CD4-positive, CD25-positive, alpha-beta regulatory T cell (primary cell): ENCODE measurements at places on chromosomes 7 and 10. TPM values are rescaled to one million over a fixed set of nuclear protein-coding genes. Genes with fewer than 3 reads are reported as not detected.

GRCh38 chr7:97480772-97481390 is 251.0 kb upstream of the TAC1 start:
- no peak for DNase-seq

- DNase-seq, result no peak
Measured at GRCh38 chr10:31709476-31709875, 219.2 kb downstream of the ARHGAP12 start.

GRCh38 chr7:87505557-87506245 is 30.2 kb upstream of the ABCB4 start:
- no peak for DNase-seq

DNA sequence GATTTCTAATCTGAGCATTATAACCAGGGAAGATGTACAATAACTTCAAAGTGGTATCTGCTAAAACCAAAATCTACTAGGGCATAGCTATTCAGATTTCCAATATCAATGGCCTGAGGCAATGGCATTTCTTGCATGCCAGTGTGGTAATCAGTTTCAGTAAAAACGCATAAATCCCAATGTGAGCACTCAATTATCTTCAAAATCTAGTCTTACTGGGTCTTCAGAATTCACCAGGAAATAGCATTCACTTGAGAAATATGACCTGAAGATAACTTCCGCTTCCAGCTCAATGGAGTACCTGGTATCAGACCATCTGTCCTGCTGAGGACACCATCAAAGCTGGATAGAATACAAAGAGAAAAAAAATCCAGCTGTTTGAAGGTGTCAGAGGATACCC is 72.4 kb downstream of the TRIL start:
- DNase-seq, result no peak

The IRF5 gene
- 13.5 TPM for total RNA-seq

The FGF8 gene
- total RNA-seq, result not detected

DNA sequence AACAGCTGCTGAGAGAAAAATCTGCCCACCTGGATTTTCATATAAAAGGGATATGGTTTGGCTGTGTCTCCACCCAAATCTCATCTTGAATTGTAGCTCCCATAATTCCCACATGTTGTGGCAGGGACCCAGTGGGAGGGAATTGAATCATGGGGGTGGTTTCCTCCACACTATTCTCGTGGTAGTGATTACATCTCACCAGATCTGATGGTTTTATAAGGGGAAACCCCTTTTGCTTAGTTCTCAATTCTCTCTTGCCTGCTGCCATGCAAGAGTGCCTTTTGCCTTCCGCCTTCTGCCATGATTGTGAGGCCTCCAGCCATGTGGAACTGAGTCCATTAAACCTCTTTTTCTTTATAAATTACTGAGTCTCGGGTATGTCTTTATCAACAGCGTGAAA is 20.8 kb upstream of the MKI67 start:
- DNase-seq, result no peak

DNA sequence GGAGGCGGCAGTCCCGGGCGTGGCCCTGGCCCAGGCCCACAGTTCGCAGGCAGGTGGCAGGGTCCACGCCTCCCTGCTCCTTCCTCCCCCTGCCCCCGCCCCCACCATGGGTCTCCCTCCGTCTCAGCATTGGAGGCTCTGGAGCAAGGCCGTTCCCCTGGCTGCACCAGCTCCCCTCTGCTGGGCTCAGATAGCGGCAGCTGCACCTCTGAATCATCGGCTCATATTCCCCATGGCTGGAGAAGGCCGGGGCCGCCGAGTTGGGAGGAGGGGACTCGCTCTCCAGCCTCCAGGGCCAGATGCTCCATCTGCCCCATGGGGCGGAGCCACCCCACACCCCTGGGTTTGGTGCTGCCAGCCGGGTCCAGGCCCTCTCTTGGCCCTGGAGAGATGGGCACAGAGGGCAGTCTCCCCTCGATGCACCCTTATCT is 145.0 kb downstream of the ELFN1 start:
- no peak for DNase-seq

- DNase-seq, result no peak
Measured at GRCh38 chr10:5064656-5065055, 29.6 kb upstream of the AKR1C3 start.

The MYO1G gene
- 427 TPM for total RNA-seq

DNA sequence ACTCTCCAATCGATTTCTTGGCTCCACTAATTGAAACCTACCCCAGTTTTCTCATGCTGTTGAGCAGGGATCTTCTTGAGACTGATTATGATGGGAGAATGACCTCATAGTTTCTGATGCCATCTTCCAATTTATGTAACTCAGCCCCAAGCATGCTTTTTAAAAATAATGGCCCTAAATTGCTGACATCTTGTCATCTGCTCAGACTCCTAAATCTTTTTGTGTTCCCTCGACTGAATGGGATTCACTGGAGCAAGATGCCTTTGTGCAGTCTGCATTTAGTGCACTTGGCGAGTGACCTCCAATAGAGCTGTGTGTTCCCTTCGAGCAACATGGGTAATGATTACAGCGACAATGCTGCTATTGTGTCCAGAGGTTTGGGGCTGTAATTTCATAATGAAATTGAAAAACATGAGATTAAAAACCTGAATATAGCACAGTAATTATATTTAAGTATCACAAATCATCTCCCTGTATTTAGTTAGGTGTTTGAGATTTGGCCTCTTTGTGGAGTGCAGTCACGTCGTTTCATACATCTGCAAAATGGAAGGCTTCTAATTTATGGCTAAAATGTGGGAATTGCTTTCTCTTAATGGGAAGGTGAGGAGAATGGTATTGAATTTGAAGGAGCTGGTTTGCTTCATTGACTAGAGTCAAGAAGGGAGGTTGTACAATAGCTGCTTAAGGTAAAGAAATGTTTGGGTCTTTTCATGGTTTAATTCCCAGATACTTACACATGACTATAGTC is 192.9 kb downstream of the AUTS2 start:
- no peak for DNase-seq

The PLXNA4 gene
- 0.27 TPM for total RNA-seq

GRCh38 chr7:11060893-11061292 is 87.2 kb downstream of the PHF14 start:
- no peak for DNase-seq

DNA sequence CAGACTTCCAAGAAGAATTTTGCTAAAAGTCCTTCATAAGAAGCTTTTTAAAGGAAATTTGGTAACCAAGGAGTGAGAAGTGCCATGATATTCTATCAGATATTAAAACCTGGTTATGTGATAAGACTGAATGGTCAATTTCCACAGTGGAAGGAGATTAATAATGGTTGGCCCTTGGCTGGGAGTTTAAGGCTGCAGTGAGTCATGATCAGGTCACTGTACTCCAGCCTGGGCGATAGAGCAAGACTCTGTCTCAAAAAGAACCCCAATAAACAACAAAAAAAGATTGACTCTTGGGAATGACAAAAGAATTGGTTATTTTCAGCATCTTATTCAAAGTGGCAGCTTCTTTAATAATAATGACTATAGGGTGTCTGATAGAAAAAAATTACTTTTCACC is 37.2 kb downstream of the EXOC4 start:
- DNase-seq, result no peak

GRCh38 chr7:36625247-36625646 is 99.0 kb downstream of the AOAH start:
- no peak for DNase-seq

The ZNF467 gene
- total RNA-seq, result 1.1 TPM

- DNase-seq, result peak; percentile 58
Measured at GRCh38 chr10:103661198-103661950, 167.9 kb downstream of the NEURL1 start.

- no peak for DNase-seq
Measured at GRCh38 chr7:38306914-38307313, 33.5 kb upstream of the TARP start.

The AQP1 gene
- total RNA-seq, result 0.20 TPM

GRCh38 chr10:122054048-122055025 is 65.4 kb downstream of the TACC2 start:
- DNase-seq, result no peak

DNA sequence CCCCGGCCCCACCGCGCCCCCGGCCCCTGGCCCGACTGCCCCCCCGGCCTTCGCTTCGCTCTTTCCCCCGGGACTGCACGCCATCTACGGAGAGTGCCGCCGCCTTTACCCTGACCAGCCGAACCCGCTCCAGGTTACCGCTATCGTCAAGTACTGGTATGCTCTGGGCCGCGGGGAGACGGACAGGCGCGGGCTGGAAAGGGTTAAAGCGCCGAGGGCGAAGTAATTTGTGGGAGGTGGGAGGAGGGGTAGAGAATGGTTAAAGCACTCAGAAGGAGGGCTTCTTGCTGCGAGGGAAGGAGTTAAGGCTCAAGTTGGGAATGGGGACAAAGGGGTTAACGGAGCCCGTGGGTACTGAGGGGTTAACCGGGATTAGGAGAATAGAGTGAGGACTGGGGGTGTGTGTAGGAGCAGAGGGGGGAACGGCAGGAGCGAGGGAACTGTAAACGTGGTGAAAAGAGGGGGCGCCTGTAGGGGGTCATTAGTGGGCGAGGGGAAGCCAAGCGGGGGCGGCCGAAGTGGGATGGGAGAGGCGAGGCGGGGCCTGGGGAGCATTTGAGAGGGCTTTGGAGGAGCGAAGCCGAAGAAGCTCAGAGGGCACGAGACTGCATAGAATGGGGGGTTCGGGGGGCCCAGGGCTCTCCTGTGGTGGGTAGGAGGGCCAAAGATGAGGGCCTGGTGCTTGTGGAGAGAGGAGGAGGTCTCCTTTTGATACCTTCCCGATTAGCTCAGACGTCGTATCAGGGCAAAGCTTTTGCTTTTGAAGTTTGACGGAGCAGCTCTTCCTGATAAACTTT is 605 bp downstream of the SUFU start:
- DNase-seq, result peak; percentile 5

The AGBL3 gene
- total RNA-seq, result 1.0 TPM

The LIPF gene
- not detected for total RNA-seq

DNA sequence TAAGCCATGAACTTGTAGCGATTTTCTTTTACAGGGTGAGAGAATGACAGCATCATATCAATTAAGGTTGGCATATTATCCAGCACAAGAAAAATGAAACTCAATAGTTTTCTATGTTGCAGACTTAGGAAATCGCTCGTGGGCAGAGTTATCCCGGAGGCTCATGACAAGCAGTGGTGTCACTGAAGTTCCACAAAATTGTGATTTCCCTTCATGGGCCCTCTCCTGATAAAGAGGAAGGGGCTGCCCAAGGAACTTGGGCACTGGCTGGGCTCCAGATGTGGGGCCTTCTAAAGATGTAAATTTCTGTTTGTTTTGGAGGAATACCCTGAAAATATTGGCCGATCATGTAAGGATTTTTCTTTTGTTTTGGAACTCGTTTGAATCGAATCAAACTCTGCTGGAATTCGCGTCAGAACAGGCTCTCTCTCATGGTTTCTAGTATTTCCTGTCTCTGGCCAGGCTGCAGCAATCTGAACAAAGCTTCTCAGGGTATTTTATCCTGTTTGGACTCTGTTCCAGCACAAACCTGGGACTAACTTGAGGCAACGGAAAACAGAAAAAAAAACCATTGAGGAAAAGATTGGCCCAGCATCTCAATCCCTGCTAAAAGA is 340.6 kb upstream of the NRP1 start:
- DNase-seq, result no peak

GRCh38 chr10:63268149-63268797 is 135.1 kb downstream of the NRBF2 start:
- DNase-seq, result no peak

GRCh38 chr7:17661982-17662585 is 278.2 kb downstream of the SNX13 start:
- DNase-seq, result no peak

GRCh38 chr10:91103384-91104192 is 116.9 kb upstream of the PCGF5 start:
- DNase-seq, result no peak

DNA sequence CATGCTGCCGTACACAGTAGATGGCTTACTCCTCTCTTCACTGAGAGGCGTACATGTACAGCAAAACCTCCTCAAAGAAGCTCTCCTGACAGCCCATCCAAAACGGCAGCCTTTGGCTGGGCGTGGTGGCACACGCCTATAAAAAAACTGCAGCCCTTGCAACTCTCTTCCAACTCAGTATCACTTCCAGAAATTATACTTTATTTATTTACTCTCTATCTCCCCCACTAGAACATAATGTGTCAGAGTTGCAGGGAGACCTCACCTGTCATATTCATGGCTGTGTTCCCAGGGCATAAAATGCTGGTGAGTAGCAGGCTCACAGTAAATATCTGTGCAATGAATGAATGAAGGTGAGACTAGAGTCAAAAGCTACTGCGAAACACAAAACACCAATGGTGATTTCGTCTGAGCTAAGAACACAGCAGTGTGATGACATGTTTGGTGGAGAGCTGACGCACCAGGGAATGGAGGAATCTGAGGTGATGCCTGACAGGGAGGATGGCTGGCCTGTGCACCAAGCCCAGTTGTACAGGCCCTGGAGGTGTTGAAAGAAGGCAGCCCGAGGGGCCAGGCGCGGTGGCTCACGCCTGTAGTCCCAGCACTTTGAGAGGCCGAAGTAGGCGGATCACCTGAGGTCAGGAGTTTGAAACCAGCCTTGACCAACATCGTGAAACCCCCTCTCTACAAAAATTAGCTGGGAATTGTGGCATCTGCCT is 55.3 kb downstream of the COBL start:
- no peak for DNase-seq

DNA sequence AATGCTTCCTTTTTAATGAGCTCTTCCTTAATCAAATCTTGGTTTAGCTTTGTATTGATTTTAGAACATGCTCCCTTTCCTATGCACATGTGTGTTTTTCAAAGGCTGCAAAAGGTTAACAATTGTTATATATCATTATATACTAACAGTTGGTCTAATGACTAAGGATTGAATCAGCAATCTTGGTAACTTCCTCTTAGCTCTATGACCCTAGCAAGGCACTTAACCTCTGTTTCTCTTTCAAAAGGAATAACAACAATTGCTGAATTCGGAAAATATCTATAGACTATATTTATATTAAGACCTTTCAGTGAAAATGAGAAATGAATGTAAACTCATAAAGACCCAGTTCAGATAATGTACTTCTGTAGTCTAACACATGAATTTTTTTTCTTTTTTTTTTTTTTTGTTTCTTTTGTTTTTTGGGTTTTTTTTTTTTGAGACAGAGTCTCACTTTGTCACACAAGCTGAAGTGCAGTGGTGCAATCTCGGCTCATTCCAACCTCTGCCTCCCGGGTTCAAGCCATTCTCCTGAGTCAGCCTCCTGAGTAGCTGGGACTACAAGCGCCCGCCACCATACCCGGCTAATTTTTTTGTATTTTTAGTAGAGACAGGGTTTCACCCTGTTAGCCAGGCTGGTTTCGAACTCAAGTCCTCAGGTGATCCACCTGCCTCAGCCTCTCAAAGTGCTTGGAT is 48.8 kb downstream of the HOXA1 start:
- no peak for DNase-seq

The ATOH7 gene
- total RNA-seq, result not detected

DNA sequence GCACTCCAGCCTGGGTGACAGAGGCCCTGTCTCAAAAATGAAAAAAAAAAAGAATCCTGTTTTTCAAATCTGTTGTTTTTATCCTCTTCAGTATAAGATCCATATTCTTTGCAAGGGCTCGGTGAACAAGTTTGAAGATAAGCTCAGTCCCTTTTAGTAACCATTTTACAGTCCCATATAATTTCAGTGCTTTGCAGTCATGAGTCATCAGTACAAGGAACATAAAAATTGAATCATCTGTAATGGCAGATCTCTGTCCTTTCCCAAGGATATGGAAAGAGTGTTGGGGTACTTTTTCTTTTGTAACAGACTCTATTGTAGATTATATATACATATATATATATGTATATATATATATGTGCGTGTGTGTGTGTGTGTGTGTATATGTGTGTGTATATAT is 52.2 kb upstream of the ZPBP start:
- no peak for DNase-seq

The GRID2IP gene
- total RNA-seq, result 0.15 TPM

GRCh38 chr7:70646536-70647248 is 485.3 kb upstream of the GALNT17 start:
- DNase-seq, result no peak
